ENCODE measurements at places on chromosomes 4 and X.

GRCh38 chr4:99043346-99043745 is 45.2 kb downstream of the ADH5 start:
- no peak for DNase-seq

- no peak for DNase-seq
Observed at GRCh38 chrX:38804432-38804681, 3.1 kb downstream of the MID1IP1 start.

DNA sequence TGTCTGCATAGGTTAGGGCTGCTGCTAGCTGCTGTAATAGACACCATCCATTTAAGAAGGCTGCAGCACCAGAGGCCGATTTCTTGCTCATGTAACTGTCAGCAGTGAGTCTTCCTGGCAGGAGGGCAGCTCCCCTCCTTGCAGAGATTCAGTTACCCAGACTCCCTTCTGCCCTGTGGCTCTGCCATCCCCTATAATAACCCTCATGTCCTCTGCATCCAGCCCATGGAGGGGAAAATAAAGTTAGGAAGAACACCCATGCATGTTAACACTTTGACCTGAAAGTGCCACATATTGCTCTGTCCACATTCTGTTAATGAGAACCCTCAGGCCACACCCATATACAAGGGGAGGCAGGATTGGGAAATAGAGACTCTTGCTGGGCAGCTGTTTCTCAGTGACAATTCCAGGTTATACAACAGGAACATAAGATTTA is 5.4 kb downstream of the STBD1 start:
- DNase-seq, result no peak

DNA sequence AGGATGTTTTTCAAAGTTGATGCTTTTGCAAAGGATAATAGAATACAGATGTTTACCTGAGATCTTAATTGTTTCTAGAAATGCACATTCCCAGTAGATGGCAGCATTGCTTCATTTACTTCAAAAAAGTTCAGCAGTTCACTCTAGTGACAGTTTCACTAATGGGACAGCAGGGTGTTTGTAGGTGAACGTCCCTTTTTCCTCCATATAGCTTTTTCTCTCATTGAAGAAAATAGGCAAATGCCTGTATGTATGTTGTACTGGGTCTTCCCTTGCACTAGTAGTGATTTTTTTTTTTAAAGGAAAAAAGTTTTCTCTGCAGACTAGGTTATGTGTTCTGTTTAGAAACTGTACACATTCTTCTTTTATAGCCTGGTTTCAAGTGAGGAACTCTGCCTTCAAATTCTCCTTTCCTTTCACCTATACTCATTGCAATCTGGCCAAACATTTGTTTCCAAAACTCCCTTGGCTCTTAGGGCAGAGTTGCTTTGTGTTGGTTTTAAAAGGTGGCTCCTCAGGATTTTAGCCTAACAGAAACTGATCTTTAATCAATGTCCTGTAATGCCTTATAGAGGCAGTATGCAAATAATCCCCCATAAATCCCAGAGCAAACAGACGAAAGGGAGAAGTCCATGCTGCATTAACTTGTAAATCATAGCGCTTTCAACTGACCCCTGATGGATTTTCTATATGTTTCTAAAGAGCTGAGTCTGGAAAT is 86.3 kb downstream of the EGF start:
- peak; percentile 44 for DNase-seq
